IPS DF 6.9 (cell line): ENCODE measurements at places on chromosomes 11 and 22.

GRCh38 chr22:44711241-44711560, 9.2 kb downstream of the PRR5 start:
- H3K27me3 ChIP-seq = no peaks in the 10 kb centered on the region
- no peaks in the 10 kb centered on the region; the same call in 1 of the 2 replicates for H3K4me1 ChIP-seq
- no peaks in the 10 kb centered on the region; the same call in 1 of the 2 replicates for H3K36me3 ChIP-seq

GRCh38 chr11:36513965-36514364, 3.9 kb upstream of the TRAF6 start:
- H3K27ac ChIP-seq = no peak overlapping the region
- H3K4me3 ChIP-seq = no peak overlapping the region
- H3K27me3 ChIP-seq = no peaks in the 10 kb centered on the region

DNA sequence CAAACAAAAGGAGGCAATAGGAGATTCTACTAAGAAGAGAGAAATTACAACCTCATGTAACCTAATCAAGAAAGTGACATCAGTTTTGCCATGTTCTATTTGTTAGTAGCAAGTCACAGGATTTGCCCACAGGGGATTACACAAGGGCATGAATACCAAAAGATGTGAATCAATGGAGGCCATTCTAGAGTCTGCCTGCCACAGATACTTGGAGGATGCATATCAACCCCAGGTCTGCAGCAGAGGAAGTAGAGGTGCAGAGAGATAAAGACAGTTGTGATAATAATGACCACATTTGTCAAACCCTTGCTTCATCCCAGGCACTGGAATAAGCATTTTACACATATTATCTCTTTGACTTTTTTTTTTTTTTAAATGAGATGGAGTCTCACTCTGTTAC, 2.4 kb upstream of the ASCC2 start:
- H3K4me1 ChIP-seq = no peaks in the 10 kb centered on the region
- no peak overlapping the region for H3K4me3 ChIP-seq
- no peak overlapping the region for H3K27ac ChIP-seq
- H3K27me3 ChIP-seq = no peaks in the 10 kb centered on the region
- DNase-seq = no peak
- no peaks in the 10 kb centered on the region for H3K36me3 ChIP-seq

- H3K4me1 ChIP-seq = peaks cover 8% of the 10 kb centered on the region
- no peak overlapping the region for H3K4me3 ChIP-seq
- H3K27ac ChIP-seq = no peak overlapping the region
- peaks cover 19% of the 10 kb centered on the region for H3K27me3 ChIP-seq
Measured at GRCh38 chr22:29475550-29475949, 4.5 kb upstream of the NEFH start.

- no peak overlapping the region for H3K27ac ChIP-seq
- DNase-seq = no peak
- H3K4me1 ChIP-seq = no peaks in the 10 kb centered on the region; the same call in 1 of the 2 replicates
- H3K4me3 ChIP-seq = no peak overlapping the region; the same call in 1 of the 2 replicates
- H3K27me3 ChIP-seq = peaks cover 28% of the 10 kb centered on the region
Measured at GRCh38 chr22:29718949-29719898, 579 bp upstream of the CABP7 start.

- H3K27me3 ChIP-seq = no peaks in the 10 kb centered on the region
- no peaks in the 10 kb centered on the region for H3K36me3 ChIP-seq
Measured at GRCh38 chr11:127894316-127894715, 693.0 kb downstream of the ETS1 start.

DNA sequence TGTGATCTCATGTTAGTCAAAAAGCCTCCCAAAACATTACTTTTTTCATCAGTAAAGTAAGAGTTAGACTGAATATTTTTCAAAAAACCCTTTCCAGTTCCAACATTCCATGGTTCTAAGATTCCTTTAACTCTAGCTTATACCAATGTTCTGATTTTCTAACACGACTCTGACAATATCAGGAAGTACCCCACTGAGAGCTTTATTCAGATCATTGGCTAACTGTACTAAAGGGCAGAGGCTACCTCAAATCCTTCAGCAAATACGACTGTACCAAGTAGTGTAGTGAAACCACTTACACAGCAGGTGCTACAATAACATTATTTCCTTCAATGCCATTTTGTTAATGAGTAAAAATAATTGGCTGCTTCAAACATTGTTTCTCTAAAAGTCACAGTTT, 213.4 kb upstream of the PITPNB start:
- H3K4me3 ChIP-seq = no peak overlapping the region
- no peak for DNase-seq
- H3K4me1 ChIP-seq = no peaks in the 10 kb centered on the region
- no peaks in the 10 kb centered on the region for H3K27me3 ChIP-seq
- no peaks in the 10 kb centered on the region for H3K36me3 ChIP-seq
- no peak overlapping the region for H3K27ac ChIP-seq

- H3K36me3 ChIP-seq = no peaks in the 10 kb centered on the region
- DNase-seq = no peak
- H3K27ac ChIP-seq = no peak overlapping the region
- H3K4me1 ChIP-seq = no peaks in the 10 kb centered on the region; the same call in 1 of the 2 replicates
Measured at GRCh38 chr11:46554213-46555147, 39.3 kb downstream of the AMBRA1 start.

GRCh38 chr11:26777372-26777808, 55.5 kb upstream of the SLC5A12 start:
- no peak overlapping the region for H3K27ac ChIP-seq
- no peak overlapping the region for H3K4me3 ChIP-seq
- H3K27me3 ChIP-seq = no peaks in the 10 kb centered on the region
- no peak for DNase-seq
- H3K4me1 ChIP-seq = no peaks in the 10 kb centered on the region

GRCh38 chr11:120563703-120564572, 52.4 kb downstream of the GRIK4 start:
- peaks cover 3% of the 10 kb centered on the region; the same call in 1 of the 2 replicates for H3K4me1 ChIP-seq
- no peak overlapping the region for H3K27ac ChIP-seq
- no peaks in the 10 kb centered on the region for H3K36me3 ChIP-seq
- DNase-seq = no peak
- H3K4me3 ChIP-seq = peak overlapping the region; percentile 45; the same call in 1 of the 2 replicates

DNA sequence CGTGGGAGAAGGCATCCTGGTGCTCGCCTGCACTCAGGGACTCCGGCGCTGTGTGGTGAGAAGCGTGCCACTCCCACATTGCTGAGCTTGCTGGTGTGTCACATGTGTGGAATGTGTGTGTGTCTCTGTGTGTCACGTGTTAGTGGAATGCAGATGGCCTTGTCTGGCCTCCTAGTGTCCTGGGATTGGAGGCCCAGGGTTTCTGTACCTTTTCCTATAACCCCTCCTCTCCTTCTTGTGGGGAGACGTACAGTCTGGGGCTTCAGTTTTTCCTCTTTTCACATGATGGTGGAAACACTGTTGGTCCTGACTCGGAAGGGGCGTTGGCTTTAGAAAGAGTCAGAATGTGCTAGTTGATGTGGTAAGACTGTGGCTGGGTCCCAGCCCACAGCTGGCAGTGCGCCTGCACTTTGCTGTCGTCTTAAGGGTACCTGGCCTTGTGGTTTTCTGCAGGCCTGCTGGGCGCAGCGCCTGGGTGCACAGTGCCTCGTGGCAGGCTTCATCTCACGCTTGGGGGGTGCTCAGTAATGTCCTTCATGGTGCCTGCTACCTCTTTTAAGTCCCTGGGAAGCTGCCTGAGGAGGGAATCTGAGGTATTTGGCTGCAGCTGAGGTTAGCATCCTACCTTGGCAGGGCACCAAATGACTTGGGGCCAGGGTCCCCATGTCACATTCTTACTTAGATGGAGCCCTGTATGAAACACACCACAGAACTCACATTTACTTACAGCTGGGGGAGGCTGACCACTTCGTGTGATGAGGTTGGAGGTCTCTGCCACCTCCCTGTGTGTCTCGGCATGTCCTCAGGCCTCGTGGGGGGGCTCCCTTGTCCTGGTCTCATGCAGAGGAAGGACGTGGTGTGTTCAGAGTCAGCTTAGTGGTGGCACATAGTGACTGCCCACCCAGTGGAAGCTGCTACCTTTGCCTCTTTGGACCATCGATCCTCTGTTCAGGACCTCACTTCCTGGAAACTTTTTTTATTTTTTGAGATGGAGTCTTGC, 61.9 kb downstream of the MED15 start:
- DNase-seq = no peak
- H3K27me3 ChIP-seq = no peaks in the 10 kb centered on the region
- no peaks in the 10 kb centered on the region for H3K4me1 ChIP-seq

GRCh38 chr11:77519847-77520246, 46.0 kb upstream of the PAK1 start:
- no peaks in the 10 kb centered on the region for H3K27me3 ChIP-seq
- no peaks in the 10 kb centered on the region for H3K4me1 ChIP-seq
- no peak overlapping the region for H3K4me3 ChIP-seq
- no peak for DNase-seq
- no peaks in the 10 kb centered on the region for H3K36me3 ChIP-seq

GRCh38 chr11:8828046-8828445, 82.9 kb upstream of the AKIP1 start:
- no peak overlapping the region for H3K27ac ChIP-seq
- no peak overlapping the region for H3K4me3 ChIP-seq
- no peak for DNase-seq
- no peaks in the 10 kb centered on the region for H3K36me3 ChIP-seq

GRCh38 chr11:64969209-64969608, 2.7 kb downstream of the MAJIN start:
- no peak overlapping the region for H3K27ac ChIP-seq
- H3K36me3 ChIP-seq = no peaks in the 10 kb centered on the region
- no peak for DNase-seq
- H3K4me3 ChIP-seq = no peak overlapping the region
- H3K4me1 ChIP-seq = no peaks in the 10 kb centered on the region

GRCh38 chr11:85672105-85672902, 7.4 kb upstream of the CREBZF start:
- DNase-seq = no peak
- H3K27me3 ChIP-seq = peaks cover 6% of the 10 kb centered on the region; the same call in 1 of the 2 replicates
- H3K27ac ChIP-seq = no peak overlapping the region
- H3K4me3 ChIP-seq = no peak overlapping the region
- no peaks in the 10 kb centered on the region for H3K4me1 ChIP-seq
- H3K36me3 ChIP-seq = no peaks in the 10 kb centered on the region

DNA sequence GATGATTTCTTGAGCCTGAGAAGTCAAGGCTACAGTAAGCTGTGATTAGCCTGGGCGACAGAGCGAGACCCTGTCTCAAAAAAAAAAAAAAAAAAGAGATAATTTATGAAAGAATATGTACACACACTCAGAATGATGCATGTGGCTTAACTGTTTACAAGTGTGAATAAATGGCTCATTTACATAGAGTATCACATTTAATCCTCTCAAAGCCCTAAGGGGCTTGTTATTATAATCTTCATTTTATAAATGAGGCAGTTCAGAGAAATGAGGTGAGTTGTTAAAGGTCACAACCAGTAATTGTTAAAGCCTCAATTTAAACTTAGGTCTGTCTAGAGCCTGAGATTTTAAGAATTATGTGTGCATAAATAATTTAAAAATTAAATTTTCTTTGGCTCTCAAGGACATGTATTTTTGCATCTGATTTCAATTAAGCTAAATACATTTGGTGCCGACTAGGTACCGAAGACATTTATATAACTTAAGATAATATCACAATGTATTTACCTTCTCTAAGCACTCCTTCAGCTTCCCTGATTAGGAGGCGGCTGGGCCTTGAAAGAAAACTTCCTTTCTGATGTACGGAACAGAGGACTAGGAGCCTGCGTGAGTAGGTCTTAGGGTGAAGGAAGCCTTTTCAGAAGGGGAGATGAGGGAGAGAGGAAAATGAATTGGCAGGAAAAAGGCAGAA, 28.5 kb upstream of the DDX6 start:
- no peak for DNase-seq
- no peaks in the 10 kb centered on the region for H3K36me3 ChIP-seq

GRCh38 chr11:16774936-16775613, 36.6 kb downstream of the C11orf58 start:
- H3K27ac ChIP-seq = no peak overlapping the region
- DNase-seq = no peak
- no peaks in the 10 kb centered on the region; the same call in 1 of the 2 replicates for H3K36me3 ChIP-seq
- H3K27me3 ChIP-seq = no peaks in the 10 kb centered on the region
- H3K4me3 ChIP-seq = no peak overlapping the region
- peaks cover 2% of the 10 kb centered on the region; the same call in 1 of the 2 replicates for H3K4me1 ChIP-seq

GRCh38 chr11:86664930-86665329, 7.5 kb downstream of the ME3 start:
- H3K27me3 ChIP-seq = no peaks in the 10 kb centered on the region
- no peaks in the 10 kb centered on the region for H3K36me3 ChIP-seq
- no peaks in the 10 kb centered on the region; the same call in 1 of the 2 replicates for H3K4me1 ChIP-seq

DNA sequence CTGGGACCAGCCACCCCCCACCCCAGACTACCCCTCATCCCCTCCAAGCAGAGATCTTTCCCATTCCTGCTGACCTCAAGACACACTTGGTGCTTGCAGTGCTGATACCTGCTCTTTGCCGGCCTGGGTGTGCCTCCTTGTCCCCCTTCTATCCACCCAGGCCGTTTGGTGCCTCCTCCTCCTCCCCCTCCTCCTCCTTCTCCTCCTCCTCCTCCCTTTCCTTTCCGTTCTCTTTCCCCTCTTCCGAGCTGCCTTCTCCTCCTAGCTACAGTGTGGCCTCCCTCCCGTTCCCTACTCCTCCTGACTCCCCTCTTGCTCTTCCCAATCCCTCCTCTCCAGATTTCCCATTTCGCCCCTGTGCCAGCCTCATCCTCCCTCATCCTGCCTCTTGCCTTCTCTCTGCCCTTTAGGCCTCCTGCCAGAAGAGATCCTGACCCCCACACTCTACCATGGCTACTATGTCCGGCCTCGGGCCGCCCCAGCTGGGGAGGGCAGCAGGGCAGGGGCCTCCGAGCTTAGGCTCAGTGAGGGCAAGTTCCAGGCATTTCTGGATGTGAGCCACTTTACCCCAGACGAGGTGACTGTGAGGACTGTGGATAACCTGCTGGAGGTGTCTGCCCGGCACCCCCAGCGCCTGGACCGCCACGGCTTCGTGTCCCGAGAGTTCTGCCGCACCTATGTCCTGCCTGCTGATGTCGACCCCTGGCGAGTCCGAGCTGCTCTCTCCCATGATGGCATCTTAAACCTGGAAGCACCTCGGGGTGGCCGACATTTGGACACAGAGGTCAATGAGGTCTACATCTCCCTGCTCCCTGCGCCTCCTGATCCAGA, 712 bp downstream of the HSPB2 start:
- H3K27ac ChIP-seq = no peak overlapping the region
- H3K36me3 ChIP-seq = no peaks in the 10 kb centered on the region

- DNase-seq = no peak
- no peaks in the 10 kb centered on the region for H3K36me3 ChIP-seq
- peak overlapping the region; percentile 9 for H3K27ac ChIP-seq
- H3K27me3 ChIP-seq = no peaks in the 10 kb centered on the region; the same call in 1 of the 2 replicates
- H3K4me3 ChIP-seq = peak overlapping the region; percentile 47; the same call in 1 of the 2 replicates
Measured at GRCh38 chr11:95924414-95924760, 480 bp upstream of the MTMR2 start.

GRCh38 chr22:44082801-44083200, 58.7 kb downstream of the PARVB start:
- DNase-seq = no peak
- H3K27me3 ChIP-seq = no peaks in the 10 kb centered on the region
- no peak overlapping the region for H3K4me3 ChIP-seq
- H3K27ac ChIP-seq = no peak overlapping the region

- H3K4me1 ChIP-seq = peaks cover 1% of the 10 kb centered on the region
- no peak overlapping the region for H3K27ac ChIP-seq
- no peak for DNase-seq
- no peaks in the 10 kb centered on the region for H3K27me3 ChIP-seq
Measured at GRCh38 chr11:35491231-35491871, 34.1 kb downstream of the PAMR1 start.

GRCh38 chr11:70568035-70568813, 169.9 kb downstream of the CTTN start:
- H3K4me3 ChIP-seq = no peak overlapping the region
- no peak for DNase-seq
- no peak overlapping the region for H3K27ac ChIP-seq
- no peaks in the 10 kb centered on the region for H3K36me3 ChIP-seq

GRCh38 chr22:49663823-49664222, 163.8 kb downstream of the BRD1 start:
- no peaks in the 10 kb centered on the region for H3K4me1 ChIP-seq
- no peak for DNase-seq
- H3K27me3 ChIP-seq = no peaks in the 10 kb centered on the region
- no peak overlapping the region for H3K27ac ChIP-seq
- no peak overlapping the region for H3K4me3 ChIP-seq
- no peaks in the 10 kb centered on the region; the same call in 1 of the 2 replicates for H3K36me3 ChIP-seq
